ENCODE measurements at places on chromosomes 6 and 20.

GRCh38 chr6:105691971-105692370 is 289.1 kb upstream of the PREP start:
- H3K4me3 ChIP-seq, result no peak overlapping the region
- no peak for DNase-seq
- H3K27me3 ChIP-seq, result no peaks in the 10 kb centered on the region

GRCh38 chr6:149176971-149177667 is 140.4 kb upstream of the TAB2 start:
- no peaks in the 10 kb centered on the region for H3K36me3 ChIP-seq
- DNase-seq, result no peak
- H3K4me1 ChIP-seq, result no peaks in the 10 kb centered on the region
- no peak overlapping the region for H3K4me3 ChIP-seq
- no peaks in the 10 kb centered on the region for H3K27me3 ChIP-seq

DNA sequence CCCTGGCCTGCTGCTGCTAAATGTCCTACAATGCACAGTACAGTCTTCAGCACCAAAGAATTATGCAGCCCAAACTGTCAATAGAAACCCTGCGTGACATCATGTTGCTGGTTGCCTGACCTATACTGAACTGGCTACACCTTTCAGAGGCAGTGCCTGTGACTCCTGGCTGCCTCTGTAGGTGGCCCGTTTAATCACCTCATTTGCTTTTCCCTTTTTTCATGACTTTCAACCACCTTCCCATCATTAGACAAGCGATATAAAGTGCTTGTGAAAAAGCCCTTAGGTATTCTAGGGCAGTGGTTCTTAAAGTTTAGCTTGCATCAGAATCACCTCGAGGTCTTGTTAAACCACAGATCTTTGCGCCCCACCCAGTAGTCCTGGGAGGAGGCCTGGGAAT is 33.0 kb upstream of the RIPOR2 start:
- H3K4me1 ChIP-seq, result no peaks in the 10 kb centered on the region
- no peaks in the 10 kb centered on the region for H3K36me3 ChIP-seq
- no peak overlapping the region for H3K4me3 ChIP-seq
- DNase-seq, result no peak
- H3K27me3 ChIP-seq, result no peaks in the 10 kb centered on the region
- H3K27ac ChIP-seq, result no peak overlapping the region

DNA sequence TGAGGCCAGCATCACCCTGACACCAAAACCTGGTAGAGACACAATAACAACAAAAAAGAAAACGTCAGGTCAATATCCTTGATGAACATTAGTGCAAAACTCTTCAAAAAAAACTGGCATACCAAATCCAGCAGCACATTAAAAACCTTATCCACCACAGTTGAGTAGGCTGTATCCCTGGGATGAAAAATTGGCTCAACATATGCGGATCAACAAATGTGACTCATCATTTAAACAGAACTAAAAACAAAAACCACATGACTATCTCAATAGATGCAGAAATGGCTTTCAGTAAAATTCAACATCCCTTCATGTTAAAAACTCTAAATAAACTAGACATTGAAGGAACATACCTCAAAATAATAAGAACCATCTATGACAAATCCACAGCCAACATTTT is 59.6 kb upstream of the PHIP start:
- DNase-seq, result no peak
- no peaks in the 10 kb centered on the region for H3K27me3 ChIP-seq
- no peak overlapping the region for H3K27ac ChIP-seq

- no peaks in the 10 kb centered on the region for H3K36me3 ChIP-seq
- H3K27me3 ChIP-seq, result no peaks in the 10 kb centered on the region
- DNase-seq, result no peak
- H3K4me1 ChIP-seq, result peaks cover 42% of the 10 kb centered on the region
Observed at GRCh38 chr6:109457562-109457996, 2.0 kb upstream of the MICAL1 start.

GRCh38 chr6:81743649-81744048 is 8.8 kb downstream of the TENT5A start:
- H3K27ac ChIP-seq, result no peak overlapping the region
- no peak for DNase-seq
- no peaks in the 10 kb centered on the region for H3K27me3 ChIP-seq
- no peak overlapping the region for H3K4me3 ChIP-seq

GRCh38 chr6:54411767-54412166 is 103.5 kb downstream of the TINAG start:
- no peak overlapping the region for H3K27ac ChIP-seq
- no peak overlapping the region for H3K4me3 ChIP-seq
- H3K36me3 ChIP-seq, result no peaks in the 10 kb centered on the region
- H3K27me3 ChIP-seq, result no peaks in the 10 kb centered on the region
- H3K4me1 ChIP-seq, result no peaks in the 10 kb centered on the region

GRCh38 chr6:114040871-114041270 is 69.9 kb upstream of the HDAC2 start:
- no peak overlapping the region for H3K27ac ChIP-seq
- no peak for DNase-seq
- no peaks in the 10 kb centered on the region for H3K36me3 ChIP-seq
- H3K4me1 ChIP-seq, result no peaks in the 10 kb centered on the region

DNA sequence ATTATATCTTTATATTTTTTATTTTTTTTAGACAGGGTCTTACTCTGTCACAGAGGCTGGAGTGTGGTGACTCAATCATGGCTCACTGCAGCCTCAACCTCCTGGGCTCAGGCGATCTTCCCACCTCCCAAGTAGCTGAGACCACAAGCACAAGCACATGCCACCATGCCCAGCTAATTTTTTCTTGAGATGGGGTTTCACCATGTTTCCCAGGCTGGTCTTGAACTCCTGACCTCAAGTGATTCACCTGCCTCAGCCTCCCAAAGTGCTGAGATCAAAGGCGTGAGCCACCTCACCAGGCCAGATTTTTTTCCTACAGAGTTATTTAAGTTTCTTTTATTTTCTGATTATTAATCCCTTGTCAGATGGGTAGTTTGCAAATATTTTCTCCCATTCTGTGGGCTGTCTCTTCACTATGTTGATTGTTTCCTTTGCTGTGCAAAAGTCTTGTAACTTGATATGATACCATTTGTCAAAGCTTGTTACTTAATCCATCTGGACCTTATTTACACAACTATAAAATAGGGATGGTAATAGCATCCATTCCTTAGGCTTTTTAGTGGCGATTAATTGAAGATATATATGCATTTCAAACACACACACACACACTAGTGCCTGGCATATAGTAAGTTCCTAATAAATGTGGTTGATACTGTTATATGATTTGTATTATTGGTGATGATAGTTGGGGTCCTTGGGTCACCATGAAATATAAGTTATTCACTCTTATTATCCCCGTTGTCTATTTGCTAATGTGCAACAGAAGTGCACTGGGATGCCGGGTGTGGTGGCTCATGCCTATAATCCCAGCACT is 187.1 kb downstream of the BCAS1 start:
- peaks cover 3% of the 10 kb centered on the region for H3K4me1 ChIP-seq
- no peaks in the 10 kb centered on the region for H3K27me3 ChIP-seq
- H3K4me3 ChIP-seq, result no peak overlapping the region
- DNase-seq, result no peak
- H3K27ac ChIP-seq, result no peak overlapping the region
